ENCODE measurements at places on chromosomes 5 and 9.

DNA sequence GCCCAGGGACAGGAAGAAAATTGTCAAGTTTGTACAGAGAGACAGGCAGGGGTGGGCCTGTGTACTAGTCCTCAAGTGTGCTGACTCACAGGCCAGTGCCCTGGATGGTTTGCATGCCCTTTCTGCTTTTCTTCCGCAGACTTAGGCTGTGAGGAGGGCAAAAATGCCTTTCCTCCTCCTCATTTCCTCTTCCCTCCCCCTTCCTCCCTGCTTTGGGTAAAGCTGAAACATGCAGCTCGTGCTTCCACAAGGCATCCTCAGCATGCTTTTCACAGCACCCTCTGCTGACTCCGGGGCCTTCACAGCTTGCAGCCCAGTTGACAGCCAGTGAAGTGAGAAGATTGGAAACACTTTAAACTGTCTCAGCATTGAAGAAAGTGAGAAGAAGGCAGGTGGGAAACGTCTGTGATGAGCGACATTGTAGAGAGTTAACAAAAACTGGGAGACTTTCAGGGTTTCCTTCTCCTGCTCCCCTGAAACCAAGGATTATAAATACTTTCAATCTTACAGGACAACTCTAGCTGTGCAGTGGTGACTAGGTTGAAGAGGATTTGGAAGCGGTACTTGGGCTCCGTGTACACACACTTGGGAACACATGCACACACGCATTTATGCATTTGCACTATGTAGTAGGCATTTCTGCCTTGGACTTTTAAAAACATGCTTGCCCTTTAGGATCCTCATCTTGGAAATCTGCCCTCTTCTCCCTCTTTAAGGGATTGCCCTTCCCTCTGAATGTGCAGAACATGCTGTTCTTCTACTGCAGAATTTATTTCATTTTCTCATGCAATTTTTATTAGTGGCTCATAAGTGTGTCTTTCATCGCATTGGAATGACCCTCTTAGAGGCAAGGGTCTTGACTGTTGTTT lies 138.8 kb downstream of the GRIA1 start:
- DNase-seq = no peak

GRCh38 chr5:150175536-150175935 lies 9.0 kb downstream of the CDX1 start:
- no peak for DNase-seq

DNA sequence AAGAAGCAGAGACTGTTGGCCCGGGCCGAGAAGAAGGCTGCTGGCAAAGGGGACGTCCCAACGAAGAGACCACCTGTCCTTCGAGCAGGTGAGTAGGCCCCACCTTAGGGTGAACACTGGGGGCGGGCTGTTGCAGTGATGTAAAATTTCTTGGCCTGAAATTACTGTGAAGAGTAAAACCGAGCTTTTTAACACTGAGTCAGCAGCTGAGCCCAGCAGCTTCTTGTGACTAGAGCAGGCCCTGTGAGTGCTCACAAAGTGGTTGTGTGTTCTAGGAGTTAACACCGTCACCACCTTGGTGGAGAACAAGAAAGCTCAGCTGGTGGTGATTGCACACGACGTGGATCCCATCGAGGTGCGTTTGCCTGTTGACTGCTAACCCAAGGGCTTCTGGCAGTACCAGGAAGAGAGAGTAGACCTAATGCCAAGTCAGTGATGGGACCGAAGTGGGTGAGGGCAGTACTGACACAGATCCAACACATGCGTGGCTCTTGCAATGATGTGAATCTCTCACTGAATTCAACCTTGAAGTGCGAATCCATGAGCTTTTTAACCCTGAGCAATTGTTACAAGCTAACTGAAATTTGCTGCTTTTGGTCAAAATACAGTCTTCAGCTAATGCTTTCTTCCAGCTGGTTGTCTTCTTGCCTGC lies 2.1 kb downstream of the RPL7A start:
- no peak for DNase-seq

DNA sequence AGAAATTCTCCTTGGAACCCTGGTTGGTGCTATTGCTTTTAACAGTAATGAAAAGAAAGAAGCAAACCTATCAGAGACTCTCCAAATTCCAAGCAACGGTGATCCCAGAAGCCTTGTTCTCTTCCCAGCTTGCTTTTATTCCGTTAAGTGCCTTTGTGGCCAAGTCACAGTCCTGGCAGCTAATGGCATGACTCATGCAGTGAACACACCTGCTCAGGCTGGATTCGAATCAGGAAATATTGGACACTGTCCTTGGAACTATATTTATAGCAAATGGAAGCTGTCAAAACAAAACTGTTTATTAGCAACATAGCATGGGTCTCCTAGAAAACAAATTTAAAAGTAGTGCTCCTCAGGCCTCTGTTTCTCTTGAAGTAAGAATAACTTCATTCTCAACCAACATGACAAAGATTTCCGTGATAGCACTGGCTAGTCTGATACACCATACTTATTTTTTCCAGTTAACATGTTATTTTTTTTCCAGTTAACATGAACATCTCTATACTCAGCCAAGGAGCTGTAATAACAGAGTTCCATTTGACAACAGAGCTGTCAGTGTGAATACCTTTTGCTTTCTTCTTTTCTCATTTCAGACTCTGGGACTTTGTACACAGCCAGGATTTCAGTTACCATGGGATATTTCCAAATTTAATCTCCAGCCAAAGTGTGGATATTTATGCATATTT lies 502.4 kb downstream of the GADD45G start:
- DNase-seq = no peak

DNA sequence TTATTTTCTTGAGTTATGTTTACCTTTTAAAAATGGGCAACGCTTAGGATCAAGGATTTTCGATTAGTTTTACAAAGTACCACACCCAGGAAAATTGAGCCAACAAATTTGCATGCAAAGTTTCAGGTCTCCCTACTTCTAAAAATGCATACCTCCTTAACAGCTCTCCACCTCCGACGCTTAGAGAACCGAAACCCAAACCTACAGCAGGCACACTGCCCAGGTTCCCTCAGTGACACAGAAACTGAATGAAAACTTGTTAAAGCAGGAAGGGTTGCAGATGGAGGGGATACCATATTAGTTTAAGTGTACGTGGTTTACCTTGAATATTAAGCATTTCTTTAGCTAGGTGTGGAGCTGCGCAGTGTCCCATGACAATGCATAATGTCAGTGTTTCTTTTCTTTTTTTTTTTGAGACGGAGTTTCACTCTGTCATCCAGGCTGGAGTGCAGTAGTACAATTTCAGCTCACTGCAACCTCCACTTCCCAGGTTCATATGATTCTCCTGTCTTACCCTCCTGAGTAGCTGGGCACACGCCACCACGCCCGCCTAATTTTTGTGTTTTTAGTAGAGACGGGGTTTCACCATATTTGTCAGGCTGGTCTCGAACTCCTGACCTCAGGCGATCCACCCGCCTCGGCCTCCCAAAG lies 1.6 kb upstream of the SUB1 start:
- peak; percentile 9 for DNase-seq

- no peak for DNase-seq
Measured at GRCh38 chr9:14769230-14769571, 46.7 kb upstream of the CER1 start.

- no peak for DNase-seq
Measured at GRCh38 chr9:108083160-108083750, 593.7 kb upstream of the KLF4 start.

GRCh38 chr5:95445995-95446394 lies 54.8 kb downstream of the FAM81B start:
- no peak for DNase-seq

GRCh38 chr9:131239161-131239975 lies 36.9 kb downstream of the FAM78A start:
- no peak for DNase-seq

DNA sequence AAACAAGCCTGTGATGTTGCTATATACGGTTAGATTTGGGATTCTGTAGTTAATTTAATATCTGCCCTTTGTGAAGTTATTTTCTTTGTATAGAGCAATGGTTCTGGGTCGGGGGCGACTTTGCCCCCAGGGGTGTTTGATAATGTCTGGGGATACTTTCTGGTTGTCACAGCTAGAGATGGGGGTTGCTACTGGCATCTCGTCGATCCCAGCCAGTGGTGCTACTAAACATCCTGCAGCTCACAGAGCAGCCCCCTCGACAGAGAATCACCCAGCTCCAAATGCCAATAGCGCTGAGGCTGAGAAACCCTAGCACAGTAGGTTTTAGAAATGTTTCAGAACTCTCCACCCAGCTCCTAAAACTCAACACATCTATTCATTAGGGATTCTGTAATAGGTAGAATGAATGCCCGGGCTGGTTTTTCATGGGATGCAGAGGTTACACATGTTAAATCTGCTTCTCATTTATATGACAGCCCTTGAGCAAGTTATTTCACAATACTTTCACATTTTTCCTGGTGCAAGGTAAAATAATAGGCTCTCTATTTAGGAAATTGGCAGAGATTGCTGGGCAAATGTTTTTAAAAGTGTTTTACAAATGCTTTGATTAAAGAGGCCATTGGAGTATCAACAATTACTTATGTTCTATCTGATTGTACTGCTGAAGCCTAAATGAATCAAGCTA lies 75.2 kb upstream of the CTSL start:
- DNase-seq = no peak
